Right ventricle myocardium superior (tissue), 1 donor: ENCODE measurements at places on chromosomes 2 and 18. TPM values are rescaled to one million over a fixed set of nuclear protein-coding genes. Genes with fewer than 3 reads are reported as not detected.
A peak's percentile ranks its signal among the peaks of the same experiment; 100 is the strongest.

TUBA3E gene
- 69.5 TPM for total RNA-seq

DNA sequence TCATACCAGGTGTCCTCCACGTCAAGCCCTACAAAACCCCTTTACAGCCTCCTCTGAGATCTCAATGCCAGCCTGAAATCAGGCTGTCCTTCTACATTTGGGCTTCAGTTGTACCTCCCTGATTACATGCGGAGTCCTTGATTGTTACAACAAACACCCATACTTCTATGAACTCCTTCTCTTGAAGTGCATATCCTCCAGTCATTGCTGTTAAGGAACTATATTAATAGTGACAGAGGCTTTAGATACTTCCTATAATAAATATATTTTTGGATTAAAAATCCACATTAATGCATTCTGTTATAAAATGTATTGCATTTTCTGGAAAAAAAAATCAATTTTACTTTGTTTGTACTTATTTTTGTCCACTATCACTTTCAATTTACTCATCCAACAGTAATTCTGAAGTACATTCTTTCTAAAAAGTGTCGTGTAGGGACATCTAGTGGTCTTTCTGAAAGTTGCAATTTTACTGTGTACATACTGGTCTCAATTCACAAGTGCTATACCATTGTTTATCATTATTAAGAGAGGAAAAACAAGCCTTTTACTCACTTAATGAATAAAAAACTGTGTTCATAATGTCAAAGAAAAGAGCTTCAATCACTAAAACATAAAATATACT lies 316.4 kb downstream of the DSEL start:
- DNase-seq, result no peak

GRCh38 chr2:188845692-188846091 lies 128.5 kb upstream of the COL3A1 start:
- no peak for DNase-seq

STK36 gene
- total RNA-seq, result 3.9 TPM

- DNase-seq, result no peak
Observed at GRCh38 chr2:205660521-205661124, 21.7 kb upstream of the NRP2 start.

GRCh38 chr18:53191634-53192033 lies 851.6 kb downstream of the DCC start:
- no peak for DNase-seq

DNA sequence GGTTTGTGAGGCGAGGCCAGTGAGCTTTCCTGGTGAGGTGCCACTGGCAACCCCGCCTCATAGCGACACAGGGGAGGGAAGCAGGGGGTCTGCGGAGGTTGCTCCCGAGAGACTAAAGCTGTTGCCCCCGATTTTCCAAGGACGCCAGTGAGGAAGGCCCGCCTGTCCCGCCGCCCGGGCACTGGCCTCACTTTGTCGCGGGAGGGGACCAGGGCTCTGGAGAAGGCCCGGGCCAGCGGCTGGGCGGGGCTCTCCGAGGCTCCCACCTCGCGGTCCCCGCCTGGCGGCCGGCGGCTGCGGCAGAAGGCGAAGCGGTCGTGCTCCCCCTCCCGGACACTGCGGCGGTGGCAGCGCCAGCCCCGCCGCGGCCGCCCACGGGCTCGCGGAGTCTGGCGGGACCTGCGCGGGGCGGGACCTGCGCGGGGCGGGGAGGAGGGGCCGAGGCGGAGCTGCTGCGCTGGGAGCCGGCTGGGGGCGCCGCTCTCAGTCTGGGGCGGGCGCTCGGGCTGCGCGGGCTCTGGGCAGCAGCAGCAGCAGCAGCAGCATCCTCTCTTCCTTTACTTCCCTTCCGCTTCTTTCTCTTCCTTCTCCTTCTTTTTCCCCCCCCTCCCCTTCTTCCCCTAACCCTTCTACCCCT lies at the start of gene MAP2:
TSS of gene MAP2 (plus strand) at position 486 of the 637 bp plus-strand sequence. CDS start 229,124 bp downstream, outside the sequence.
- peak; percentile 87 for DNase-seq

DNA sequence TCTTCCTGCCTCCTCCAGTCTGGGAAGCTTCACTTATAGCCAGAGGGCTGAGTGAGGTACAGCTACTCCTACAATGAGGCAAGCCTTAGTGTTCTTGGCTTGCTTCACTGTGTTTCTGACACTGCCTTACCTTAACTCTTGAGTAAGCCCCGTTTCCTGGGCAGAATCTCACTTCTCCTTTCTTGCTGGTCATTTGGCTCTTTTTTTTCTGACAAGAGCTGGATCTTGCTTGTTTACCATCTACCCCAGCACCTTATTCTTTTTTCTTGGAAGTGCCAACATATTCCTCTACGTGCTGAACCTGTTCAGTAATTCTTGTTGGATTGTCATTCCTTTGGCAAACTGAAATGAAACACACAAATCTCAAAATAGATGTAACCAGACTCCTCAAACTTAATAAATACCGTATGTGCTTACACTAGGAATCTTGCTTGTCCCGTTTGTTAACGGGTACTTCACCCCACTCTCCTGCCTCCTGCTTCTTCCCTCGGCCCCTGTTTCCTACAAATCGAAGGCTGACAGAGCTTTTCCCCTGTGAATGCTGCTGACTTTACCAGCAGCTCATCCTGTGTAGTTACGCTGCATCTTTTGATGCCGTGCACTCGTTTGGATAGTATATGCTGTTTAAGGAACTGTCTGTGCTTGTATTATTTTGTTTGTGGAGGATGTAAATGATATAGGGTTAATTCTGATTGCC lies 132.2 kb downstream of the FMNL2 start:
- no peak for DNase-seq

DNA sequence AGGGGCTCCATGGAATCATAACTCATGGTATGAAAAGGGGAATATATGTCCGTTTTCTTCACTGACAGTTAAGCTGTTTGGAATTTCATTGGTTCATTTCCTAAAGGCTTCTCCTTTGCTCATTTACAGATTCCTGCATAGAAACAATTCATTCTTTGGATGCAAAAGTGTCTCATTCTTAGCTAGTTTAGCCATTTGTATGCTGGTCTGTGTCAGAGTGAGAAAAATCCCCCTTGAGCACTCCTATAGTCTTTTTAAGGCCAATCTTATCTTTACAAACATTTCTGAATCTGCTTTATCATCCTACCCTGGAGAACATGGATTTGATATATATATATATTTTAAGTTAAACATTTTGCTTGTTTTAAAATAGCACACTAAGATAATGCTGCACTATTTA lies 1260.9 kb upstream of the NRXN1 start:
- no peak for DNase-seq

- DNase-seq, result no peak
Observed at GRCh38 chr18:14925281-14925709, 177.3 kb downstream of the ANKRD30B start.

DNA sequence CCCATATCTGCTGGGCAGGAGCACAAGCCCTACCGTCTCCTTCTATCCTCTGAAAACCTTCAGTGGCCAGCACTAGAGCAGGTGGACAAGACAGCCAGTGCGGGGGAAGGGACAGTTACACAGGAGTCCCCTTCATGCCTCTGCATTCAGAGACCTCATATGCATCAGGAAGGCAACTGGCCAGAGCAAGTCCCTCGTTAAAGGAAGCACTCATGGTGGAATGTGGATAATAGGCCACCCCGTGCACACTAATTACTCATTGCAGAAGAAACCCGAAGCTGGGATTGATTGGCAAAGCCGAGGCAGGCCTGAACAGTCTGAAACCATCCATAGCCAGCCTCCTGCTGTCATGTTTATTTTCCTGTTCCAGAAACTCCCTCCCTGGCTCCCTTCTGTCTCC lies 11.2 kb downstream of the KIAA2012 start:
- no peak for DNase-seq

GRCh38 chr2:105307550-105307949 lies 22.0 kb downstream of the TGFBRAP1 start:
- DNase-seq, result no peak

- no peak for DNase-seq
Observed at GRCh38 chr2:68196120-68196716, 38.5 kb downstream of the PNO1 start.

GRCh38 chr18:48806551-48807261 lies 144.1 kb downstream of the SMAD7 start:
- DNase-seq, result peak; percentile 69

COPS8 gene
- total RNA-seq, result 85.8 TPM

- no peak for DNase-seq
Observed at GRCh38 chr2:199261239-199261638, 196.5 kb downstream of the SATB2 start.

GRCh38 chr18:66160007-66160406 lies 409.2 kb downstream of the CDH7 start:
- no peak for DNase-seq

NOL4 gene
- not detected for total RNA-seq

DOK6 gene
- 5.2 TPM for total RNA-seq

HOXD3 gene
- total RNA-seq, result 0.38 TPM

- DNase-seq, result no peak
Observed at GRCh38 chr2:238079874-238080327, 19.1 kb downstream of the SCLY start.

DNA sequence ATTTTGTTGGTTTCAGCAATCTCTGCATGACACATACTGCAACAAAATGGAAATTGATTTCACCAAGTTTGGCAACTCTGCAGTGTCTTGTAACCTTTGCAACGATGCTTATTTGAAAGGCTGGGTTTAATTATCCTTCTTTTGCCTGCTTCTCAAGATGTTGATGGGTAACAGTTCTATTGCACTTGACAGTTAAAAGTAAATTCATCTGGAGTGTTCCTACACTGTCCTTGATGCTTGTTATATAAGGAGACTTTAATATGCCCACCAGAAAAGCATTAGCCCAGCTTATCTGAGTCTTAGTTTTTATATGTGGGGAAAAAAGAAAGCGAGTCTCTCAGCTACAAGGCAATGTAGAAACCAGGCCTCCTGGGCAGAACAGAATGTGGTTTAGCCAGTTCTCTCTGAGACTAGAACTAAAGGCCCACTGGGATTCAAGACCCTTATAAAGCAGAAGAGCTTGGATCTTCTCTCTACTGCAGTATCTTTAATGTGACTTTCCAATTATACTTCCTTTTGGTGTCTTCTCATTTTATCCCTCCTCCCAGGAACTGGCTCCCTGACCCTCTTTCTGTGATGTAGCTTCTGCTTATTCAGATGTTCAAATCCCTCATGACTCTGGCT lies 106.8 kb upstream of the LYPD6 start:
- no peak for DNase-seq

- no peak for DNase-seq
Observed at GRCh38 chr2:120103723-120104467, 91.0 kb downstream of the EPB41L5 start.

MOGAT1 gene
- total RNA-seq, result 0.65 TPM

PARD3B gene
- 6.8 TPM for total RNA-seq

GRCh38 chr18:70808481-70809056 lies 519.7 kb downstream of the SOCS6 start:
- no peak for DNase-seq

DNA sequence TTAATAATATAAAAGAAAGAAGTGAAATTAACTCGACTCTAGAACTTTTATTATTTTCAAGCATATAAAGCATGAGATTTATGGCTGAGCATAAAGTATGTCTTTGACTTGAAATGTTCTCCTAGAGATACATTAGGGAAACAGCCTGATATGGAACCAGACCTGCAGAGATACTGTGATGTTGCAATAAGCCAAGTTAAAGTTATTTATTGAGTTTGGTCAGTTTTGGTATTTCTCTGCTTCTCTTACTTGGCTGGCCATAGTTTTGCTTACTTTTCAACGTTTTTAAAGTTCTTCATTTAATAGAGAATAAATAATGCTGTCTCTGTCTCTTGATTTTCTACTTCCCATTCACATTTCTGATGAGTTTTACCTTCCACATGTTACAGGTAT lies 76.0 kb downstream of the GFPT1 start:
- no peak for DNase-seq

BUB1 gene
- total RNA-seq, result 0.65 TPM

- DNase-seq, result no peak
Observed at GRCh38 chr2:159201360-159202063, 85.0 kb downstream of the WDSUB1 start.

COBLL1 gene
- 12.1 TPM for total RNA-seq

- no peak for DNase-seq
Observed at GRCh38 chr2:72859831-72860262, 27.4 kb upstream of the SPR start.

LRRC30 gene
- not detected for total RNA-seq

GRCh38 chr2:3219536-3219935 lies 158.1 kb downstream of the EIPR1 start:
- no peak for DNase-seq

LIMS4 gene
- total RNA-seq, result 2.4 TPM

DNA sequence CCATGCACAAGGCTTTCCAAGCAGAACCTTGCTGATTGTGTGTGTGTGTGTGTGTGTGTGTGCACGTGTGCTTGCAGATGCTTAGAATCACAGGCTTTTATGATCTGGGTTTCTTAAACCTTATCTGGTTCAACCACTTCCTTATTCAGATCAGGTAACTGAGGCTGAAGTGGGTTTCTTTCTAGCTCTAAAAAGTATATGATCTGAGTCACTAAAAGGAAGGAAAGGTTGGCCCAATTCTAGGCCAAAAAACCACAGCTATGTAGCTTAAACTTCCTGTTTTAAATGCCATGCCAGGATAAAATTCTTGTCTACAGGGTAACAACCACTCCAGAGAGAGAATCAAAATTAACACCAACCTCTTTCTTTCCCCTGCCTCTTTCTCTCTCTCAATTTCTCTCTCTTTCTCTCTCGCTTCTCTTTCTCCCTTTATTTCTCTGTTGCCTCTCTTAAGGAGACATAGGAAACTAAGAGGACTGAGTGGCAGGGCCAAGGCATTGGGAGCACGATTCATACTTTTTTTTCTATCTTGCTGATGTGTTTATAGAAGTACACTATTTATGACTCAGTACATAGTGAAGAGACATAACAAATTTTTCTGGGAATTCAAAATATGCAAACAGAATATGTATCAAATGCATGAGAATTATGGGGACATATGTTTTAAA lies 140.3 kb downstream of the TRIB2 start:
- no peak for DNase-seq

- no peak for DNase-seq
Observed at GRCh38 chr18:42039396-42039795, 84.4 kb downstream of the PIK3C3 start.

GAL3ST2 gene
- total RNA-seq, result not detected

DNA sequence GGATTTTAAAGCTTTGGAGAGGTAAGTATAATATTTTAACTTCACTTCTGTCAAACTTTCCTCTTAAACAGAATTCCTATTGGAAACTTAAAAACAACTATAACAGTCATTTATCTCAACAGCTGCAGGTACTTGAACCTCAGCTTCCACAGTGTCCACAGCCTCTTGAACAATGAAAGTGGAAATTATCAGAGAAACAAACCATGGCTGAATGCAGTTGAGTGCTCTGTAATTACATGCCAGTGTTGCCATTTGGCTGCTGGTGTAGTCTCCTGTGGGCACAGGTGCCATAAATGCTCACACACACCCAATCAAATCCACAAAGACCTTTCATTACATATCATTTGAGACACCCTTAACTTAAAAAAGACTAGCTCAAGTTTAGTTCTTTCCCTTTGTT lies 125.1 kb downstream of the CPS1 start:
- no peak for DNase-seq

DNA sequence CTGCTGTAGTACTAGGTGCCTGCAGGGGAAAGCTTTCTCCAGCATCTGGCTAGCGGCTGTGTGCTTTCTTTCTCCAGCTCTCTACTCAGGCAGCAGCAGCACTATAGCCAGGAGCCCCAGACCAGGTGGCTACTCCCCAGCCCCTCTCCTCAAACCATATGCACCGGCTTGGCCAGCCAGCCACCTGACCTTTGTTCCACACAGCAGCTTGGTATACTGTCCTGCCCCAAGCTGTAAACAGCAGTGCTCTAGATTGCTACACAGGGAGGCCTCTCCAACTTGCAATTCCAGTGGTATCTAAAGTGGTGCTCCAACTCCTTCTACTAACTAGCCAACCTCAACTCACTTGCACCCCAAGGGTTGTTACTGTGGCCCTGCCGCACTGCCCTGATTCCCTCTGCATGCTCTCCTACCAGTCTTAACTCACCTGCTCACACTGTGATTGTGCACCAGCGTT lies 19.6 kb downstream of the LDAH start:
- no peak for DNase-seq

GRCh38 chr2:98598781-98599428 lies 9.4 kb downstream of the COA5 start:
- no peak for DNase-seq
